ENCODE measurements at places on chromosomes 7 and 10.

- no peak for DNase-seq
Observed at GRCh38 chr10:127158662-127159061, 37.7 kb downstream of the INSYN2A start.

DNA sequence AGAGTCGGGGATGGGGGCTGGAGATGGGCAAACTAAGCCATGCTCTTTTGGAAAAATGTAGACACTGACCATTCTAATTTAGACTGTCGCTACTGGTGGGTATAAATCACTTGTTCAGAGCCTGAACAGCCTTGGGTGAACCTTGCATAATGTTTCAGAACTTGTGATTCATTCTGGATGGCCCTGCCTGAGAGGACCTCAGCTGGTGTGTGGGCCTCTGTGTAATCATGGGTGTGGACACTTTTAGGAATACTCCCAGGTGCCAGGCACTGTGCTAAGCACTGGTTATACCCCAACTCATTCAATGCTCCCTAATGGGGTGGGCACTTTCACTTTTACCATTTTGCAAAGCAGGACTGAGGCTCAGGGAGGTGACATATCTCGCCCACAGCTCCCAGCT, 26.8 kb upstream of the TM9SF3 start:
- DNase-seq, result no peak

DNA sequence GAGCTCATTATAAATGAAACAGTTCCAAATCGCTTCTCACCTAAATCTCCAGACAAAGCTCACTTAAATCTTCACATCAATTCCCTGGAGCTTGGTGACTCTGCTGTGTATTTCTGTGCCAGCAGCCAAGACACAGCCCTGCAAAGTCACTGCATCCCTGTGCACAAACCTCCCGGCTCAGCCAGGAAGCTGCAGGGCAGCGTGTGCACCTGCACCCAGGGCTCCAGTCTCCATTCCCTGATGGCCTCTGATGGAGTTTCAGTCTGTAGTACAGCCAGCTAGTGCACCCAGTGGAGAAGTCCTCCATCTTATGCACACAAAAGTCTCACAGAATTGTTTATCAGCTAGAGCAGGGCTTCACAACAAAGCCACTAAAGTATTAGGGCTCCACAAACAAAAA, 51.1 kb upstream of the PRSS58 start:
- DNase-seq, result no peak

DNA sequence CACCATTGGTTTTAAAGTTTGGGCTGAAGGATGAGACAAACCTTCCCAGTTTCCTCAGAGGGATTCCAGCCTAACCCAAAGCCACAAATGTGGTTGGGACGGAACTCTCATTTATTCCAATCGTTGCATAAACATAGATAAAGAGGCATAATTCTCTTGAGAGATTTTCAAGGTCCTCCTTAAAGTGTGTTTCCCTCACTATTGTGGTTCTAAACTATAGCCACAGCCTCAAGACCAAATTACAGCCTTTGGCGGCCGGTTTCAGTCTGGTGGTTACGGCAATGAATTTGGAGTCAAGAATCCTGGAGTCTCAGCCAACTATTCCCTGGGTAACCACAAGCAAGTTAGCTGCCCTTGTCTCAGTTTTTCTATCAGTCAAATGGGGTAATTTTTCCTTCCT, 42.6 kb downstream of the SEM1 start:
- DNase-seq, result no peak

GRCh38 chr10:50574305-50574704, 49.5 kb downstream of the SGMS1 start:
- no peak for DNase-seq

DNA sequence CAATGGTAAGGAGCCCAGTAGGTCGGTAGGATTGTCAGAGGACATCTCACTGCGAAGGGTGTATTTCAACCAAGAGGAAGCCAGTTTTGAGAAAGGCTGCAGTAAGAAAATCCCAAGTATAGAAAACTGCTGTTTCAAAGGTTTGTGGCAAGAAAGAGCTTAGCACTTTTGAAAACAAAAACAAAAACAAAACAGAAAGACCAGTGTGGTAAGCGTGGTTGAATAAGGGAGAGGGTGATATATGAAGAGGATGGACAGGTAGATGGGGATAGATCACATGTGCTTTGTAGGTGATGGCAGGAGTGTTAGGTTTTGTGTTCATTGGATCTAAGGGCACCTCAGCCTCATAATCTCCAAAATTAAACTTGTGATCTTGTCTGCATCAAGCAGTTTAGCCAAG, 141.6 kb upstream of the WNT16 start:
- DNase-seq, result no peak

- DNase-seq, result no peak
Observed at GRCh38 chr10:59138052-59138451, 38.4 kb upstream of the PHYHIPL start.

GRCh38 chr7:151173386-151174245, 6.1 kb upstream of the GBX1 start:
- DNase-seq, result no peak

GRCh38 chr7:144388950-144389349, 14.5 kb downstream of the NOBOX start:
- DNase-seq, result no peak

DNA sequence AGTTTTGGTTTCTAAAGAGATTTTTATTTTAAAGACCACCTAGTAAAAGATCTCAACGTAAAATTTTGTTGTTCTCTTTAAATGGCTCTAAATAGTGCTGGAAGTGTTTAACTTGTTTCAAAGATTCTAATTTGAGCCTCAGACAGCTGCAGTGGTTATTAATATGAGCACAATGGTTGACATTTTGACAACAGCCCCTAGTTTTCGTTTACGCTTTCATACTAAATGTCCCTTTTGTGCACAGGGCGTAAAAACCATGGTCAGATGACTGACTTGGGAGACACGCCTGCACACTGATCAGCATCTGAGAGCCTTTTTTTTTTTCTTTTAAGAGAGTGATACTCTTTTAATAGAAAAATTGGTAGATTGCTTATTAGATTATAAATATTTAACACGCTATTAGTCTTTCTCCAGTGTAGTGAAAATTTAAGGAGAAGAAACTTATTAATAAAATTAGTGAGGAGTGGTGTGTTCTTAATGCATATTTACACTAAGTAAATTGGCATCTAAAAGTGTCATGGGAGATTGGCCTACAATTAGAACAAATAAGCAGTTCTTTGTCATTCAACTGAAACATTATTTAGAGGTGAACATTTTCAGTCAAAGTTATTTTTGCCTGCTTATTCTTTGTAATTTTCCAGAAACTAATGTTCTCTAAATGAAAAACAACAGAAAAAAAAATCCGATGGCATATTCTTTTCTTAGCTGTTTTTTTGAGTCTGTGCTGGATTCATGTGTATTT, 182.8 kb upstream of the PHYHIPL start:
- no peak for DNase-seq

Measured in skeletal muscle cell (primary cell).